Suppressor macrophage treated with lipopolysaccharide for 1 hour (primary cell): ENCODE measurements at places on chromosomes 1 and 21.
A peak's percentile ranks its signal among the peaks of the same experiment; 100 is the strongest.

GRCh38 chr1:47280142-47280541 lies 33.8 kb downstream of the STIL start:
- DNase-seq = no peak

DNA sequence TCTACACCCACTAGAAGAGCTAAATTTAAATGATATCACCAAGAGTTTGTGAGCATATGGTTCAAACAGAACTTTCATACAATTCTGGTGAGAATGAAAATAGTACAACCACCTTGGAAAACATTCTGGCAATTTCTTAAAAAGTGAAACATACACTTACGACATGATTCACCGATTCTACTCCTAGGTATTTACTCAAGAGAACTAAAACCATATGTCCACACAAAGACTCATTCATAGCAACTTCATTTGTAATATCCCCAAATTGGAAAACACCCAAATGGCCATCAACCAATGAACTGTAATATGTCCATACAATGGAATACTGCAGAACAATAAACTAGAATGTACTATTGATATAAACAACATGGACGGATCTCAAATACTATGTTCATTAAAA lies 51.2 kb upstream of the ADAM30 start:
- no peak for DNase-seq

DNA sequence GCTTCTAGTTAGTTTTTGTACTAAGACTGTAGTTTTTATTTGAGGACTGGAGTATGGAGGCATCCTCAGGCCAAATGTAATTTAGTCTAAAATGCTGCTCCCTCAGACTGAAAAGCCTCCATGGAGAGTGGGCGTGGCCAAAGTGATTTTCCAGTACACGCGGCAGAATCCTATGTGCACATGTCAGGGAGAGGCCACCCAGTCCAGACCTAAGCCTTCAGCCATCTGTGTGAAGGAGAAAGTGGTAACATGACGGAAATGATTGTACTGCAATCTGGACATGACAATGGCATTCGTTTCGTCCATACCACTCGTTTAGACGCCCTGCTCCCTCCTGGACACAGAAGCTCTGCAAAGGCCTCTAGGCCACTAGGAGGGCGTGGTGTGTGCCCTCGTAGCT lies 56.2 kb downstream of the PCP4 start:
- DNase-seq = no peak

- no peak for DNase-seq
Measured at GRCh38 chr1:49013079-49013478, 236.4 kb upstream of the BEND5 start.

DNA sequence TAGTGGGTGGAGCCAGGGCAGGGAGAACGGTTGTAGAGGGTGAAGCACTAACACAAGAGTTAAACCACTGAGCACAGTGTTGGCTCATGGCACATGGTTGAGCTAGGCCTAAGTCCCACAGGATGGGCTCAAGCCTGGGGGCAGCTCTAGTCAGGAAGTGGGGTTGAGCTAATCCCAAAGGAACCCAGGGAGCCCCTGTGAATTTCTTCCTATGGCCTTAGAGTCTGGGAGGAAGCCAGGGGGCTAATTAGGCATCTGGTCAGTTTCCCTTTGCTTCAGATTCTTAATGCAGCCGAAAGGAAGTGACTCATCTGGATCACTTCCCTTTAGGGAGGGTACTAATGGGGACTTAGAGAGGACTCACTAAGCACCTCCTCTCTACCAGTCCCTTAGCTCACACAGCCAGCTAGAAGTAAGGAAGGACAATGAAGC lies 10.1 kb downstream of the CFAP45 start:
- peak; percentile 95 for DNase-seq

GRCh38 chr1:81752840-81753239 lies 47.9 kb upstream of the ADGRL2 start:
- DNase-seq = no peak

GRCh38 chr1:39754906-39755504 lies 16.1 kb downstream of the OXCT2 start:
- DNase-seq = no peak
